ENCODE measurements at places on chromosomes 4 and X.
A peak's percentile ranks its signal among the peaks of the same experiment; 100 is the strongest.

DNA sequence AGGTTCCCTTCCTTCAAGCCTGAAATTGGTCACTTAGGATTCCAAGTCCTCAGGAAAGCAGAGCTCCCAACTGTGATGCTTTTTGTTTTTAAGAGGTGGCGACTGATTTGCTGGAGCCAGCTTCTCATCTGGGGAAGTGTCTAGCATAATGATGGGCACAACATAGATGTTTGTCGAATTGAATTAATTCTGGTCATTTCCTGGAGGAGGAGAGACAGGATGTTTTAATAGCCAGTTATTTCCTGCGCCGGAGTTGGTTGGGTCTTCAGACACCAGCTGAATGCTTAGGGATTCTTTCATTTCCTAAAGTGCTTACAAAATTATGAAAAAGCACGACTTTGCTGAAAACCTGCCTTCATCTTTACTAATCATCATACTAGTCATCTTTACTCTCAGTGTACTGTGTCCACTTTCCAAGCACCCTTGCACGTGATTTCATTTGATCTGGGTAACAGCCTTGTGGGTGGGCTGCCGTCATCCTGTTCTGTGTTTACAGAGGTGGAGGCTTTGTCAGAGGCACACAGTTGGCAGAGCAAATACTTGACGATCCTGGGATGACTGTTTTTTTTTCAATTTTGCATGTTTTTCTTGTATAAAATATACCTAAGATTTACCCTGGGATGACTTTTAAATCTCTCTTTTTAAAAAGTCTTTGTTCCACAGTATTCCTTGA is 49.5 kb downstream of the RGS12 start:
- DNase-seq, result no peak

DNA sequence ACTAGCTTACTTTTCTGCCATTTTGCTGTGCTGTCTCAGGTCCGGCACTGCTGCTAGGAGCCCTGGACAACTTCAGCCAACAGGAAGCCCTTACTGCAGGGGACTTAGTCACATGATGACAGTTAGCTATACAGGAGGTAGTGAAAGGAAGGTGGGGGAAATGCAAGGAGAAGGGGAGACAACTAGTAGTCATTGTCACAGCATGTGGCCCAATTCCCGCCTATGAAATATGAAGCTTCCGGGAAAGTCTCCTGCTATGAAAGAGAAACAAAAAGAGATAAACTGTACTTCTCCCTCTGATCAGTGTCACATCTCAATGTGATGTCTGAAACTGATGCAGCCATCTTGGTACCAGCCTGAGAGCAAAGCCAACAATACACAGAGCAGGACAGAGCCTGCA is 71.6 kb downstream of the AMELX start:
- no peak for DNase-seq

GRCh38 chr4:3330707-3331106 is 37.9 kb downstream of the RGS12 start:
- no peak for DNase-seq

GRCh38 chrX:21972721-21973120 is 32.2 kb downstream of the SMS start:
- peak; percentile 23 for DNase-seq

DNA sequence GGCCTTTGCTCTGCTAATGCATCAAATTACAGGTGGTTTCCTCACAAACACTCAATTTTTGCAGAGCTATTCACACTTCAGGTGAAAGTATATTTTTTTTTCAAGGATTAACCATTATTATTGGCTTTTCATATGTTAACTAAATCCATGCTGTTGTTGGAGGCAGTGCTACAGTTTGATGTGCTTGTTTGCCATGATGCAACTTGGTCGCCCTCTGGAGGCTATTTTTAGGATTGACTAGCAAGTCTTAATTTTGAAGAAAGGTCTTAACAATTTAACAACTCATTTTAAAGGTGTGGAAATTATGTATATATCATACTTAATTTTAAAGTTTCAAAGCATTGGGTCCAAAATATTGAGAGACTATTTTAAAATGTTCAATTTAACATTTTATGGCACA is 168.8 kb upstream of the FAM47A start:
- DNase-seq, result peak; percentile 0

DNA sequence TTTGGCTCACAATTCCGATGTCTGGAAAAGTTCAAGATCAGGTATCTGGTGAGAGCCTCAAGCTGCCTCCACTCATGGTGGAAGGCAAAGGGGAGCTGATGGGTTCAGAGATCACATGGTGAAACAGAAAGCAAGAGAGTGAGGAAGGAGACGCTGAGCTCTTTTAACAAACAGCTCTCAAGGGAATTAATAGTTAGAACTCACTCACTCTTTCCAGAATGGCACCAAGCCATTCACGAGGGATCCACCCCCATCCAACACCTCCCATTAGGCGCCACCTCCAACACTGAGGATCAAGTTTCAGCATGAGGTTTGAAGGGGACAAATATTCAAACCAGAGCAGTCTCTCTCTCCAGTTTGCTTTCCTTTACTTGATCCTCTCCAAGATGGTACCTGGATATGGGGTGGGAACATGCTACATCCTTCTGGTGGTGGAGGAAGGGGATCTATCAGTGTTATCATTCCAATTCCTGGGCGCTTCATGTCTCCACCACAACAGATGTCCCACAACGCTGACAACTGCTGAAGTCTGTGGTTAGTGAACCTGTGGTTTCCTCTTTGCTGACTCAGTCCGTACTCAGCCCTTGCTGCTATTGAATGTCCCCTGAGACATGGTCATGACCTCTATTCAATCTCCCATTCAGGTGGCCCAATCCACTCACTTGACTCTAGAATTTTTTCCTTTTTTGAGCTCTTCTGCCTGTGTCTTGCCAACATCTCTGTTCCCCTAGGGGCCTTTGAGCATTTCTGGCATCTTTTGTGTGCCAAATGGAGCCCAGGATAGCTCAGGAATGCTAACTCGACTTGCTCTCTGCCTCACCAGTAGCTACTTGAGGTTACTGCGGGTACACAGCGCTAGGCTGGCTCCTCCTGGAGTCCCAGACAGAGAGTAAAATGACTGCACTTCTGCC is 395.2 kb downstream of the MID1IP1 start:
- DNase-seq, result peak; percentile 42

GRCh38 chrX:30521440-30522182 is 56.0 kb downstream of the TASL start:
- DNase-seq, result no peak

DNA sequence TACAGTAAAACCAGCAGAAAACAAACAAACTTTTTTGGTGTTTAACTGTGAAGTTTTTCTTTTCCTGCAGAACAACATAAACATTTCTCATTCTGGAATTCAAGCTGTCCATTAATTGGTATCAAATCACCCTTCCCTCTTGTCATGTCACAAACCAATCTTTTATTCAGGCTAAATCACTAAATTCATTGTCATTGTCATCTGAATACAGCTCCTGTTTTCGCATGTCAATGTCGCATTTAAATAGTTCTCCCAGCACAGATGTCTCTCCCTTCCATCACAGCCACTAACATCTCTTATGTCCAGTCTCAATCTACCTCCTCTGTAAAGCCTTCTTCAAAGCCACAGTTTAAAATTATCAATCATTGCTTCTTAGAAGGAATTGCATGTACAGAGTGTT is 192.1 kb upstream of the PCDH10 start:
- no peak for DNase-seq

- DNase-seq, result no peak
These were observed 26.5 kb upstream of the HERC6 start for GRCh38 chr4:88352062-88352740.

DNA sequence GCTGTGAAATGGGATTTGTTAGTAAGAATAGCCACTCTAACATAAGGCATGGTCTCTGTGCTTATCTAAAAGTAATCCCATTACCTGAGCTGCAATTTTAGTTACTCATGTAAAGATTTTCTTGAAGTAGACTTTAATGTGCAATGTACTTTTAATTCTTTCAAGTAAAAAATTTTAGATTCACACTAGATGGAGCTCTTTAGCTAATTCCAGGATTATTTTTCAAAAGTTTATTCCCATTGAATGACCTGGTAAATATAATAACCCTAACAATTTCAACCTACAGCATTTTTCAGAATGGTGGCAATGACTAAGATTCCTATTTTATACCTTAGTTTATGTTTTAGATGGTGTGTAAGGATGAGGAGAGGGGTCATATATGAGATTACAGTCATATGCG is 18.1 kb downstream of the USP38 start:
- no peak for DNase-seq

GRCh38 chrX:71923516-71923915 is 12.9 kb downstream of the NHSL2 start:
- no peak for DNase-seq

- no peak for DNase-seq
These were observed 24.4 kb upstream of the JAKMIP1 start for GRCh38 chr4:6224735-6225134.

All from naive B cell (primary cell).